ENCODE measurements at places on chromosomes 12 and 14. TPM values are rescaled to one million over a fixed set of nuclear protein-coding genes. Genes with fewer than 3 reads are reported as not detected.

Gene KRT72
- total RNA-seq = not detected

Gene RACGAP1
- 35.8 TPM for total RNA-seq

Gene KCNH5
- total RNA-seq = not detected

Gene ETFBKMT
- 2.7 TPM for total RNA-seq

Gene KERA
- not detected for total RNA-seq

Gene GLT1D1
- not detected for total RNA-seq

- DNase-seq = no peak
Observed at GRCh38 chr12:56834886-56835285, 71.8 kb downstream of the HSD17B6 start.

GRCh38 chr12:104865080-104865479 lies 93.0 kb downstream of the SLC41A2 start:
- no peak for DNase-seq

DNA sequence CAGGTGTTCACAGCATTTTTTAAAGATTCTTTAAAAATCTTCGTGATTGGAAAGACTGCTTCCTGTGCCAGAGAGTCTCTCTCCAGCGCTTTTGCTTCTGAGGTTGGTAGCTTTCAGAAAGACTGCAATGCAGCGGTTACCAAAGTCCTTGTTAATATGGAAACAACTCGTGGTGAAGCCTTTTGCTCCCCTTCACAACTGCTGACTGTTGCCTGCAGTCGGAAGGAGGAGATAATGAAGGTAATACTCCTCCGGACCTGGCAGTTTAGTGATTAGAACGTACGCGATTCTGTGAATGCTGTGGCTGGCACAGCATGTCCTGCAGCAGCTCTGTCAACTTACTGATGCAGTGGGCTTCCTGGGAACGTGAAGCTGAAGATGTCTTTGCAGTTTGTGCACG lies 50.9 kb downstream of the TRAF3 start:
- no peak for DNase-seq

- no peak for DNase-seq
Observed at GRCh38 chr12:132585177-132585576, 25.2 kb downstream of the LRCOL1 start.

DNA sequence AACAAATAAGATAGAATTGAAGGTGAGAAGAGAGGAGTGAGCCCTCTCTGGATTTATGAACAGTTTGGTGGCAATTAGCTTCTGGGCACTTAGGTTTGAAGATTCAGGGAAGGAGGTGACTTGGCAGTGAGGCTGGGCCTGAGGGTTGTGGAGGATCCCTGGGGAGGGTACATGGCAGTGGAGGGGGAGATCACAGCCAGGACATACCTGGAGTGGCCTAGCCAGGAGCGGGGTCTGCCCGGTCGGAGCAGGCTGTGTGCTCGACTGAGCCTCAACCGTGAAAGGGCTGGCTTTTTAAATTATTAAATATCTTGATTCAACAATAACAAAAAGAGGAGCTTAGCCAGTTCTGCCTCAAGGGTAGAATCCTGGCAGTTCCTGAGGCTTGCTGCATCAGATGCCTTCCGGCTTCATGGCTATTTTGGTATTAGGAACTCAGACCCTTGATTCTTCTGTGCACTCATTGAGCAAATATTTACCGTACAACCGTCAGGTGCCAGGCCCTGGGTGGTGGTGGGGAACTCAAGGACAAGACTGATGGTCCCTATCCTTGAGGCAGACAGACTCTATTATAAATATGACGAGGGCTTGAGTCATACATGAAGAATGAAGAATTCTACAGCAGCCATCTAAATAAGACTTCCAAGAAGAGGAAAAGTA lies 73.4 kb downstream of the SPTB start:
- DNase-seq = no peak

Data from dermis microvascular lymphatic vessel endothelial cell (primary cell).